ENCODE measurements at places on chromosomes 3 and 15.
A peak's percentile ranks its signal among the peaks of the same experiment; 100 is the strongest.

DNA sequence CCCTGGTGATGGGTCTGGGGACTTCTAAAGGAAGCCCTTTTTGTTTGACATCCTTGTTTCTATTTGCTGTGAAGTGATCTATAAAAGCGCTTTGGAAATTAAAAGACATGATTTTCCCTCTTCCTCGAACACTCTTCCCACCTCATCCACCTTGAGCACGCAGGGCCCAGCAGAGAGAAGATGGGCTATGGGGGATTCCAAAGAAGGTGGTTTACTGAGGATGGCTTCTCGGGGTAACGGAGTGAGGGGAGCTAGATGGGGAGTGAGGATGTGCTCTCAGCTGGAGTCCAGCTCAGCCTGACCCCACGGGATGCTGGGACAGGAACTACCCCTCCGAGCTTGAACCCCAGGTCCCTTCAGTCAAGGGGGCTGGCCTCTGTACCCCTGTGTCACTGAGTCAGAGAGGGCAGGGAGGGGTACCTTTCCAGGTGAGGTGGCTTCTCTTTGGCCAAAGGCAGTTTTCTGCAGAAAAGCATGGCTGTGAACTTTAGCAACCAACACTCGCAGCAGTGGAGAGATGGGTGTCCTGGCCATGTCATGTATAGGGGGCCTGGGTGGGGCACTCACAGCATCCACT lies 180.7 kb upstream of the SMAD3 start:
- no peak for DNase-seq

- no peak for DNase-seq
These were observed 289.3 kb downstream of the EPHB1 start for GRCh38 chr3:135084405-135084804.

GRCh38 chr3:194691481-194692283 lies 6.0 kb downstream of the FAM43A start:
- DNase-seq, result no peak

- DNase-seq, result peak; percentile 6
These were observed 172.5 kb downstream of the MTHFS start for GRCh38 chr15:79724312-79724711.

DNA sequence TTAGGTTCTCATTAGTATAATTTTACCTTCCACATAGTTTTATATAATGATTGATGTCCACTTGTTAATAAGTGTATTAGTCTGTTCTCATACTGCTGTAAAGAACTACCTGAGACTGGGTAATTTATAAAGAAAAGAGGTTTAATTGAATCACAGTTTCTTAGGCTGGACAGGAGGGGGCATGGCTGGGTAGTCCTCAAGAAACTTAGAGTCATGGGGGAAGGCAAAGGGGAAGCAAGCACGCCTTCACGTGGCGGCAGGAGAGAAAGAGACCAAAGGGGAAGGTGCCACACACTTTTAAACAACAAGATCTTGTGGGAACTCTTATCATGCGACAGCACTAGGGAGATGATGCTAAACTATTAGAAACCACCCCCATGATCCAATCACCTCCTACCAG lies 19.2 kb downstream of the DZIP3 start:
- DNase-seq, result no peak

DNA sequence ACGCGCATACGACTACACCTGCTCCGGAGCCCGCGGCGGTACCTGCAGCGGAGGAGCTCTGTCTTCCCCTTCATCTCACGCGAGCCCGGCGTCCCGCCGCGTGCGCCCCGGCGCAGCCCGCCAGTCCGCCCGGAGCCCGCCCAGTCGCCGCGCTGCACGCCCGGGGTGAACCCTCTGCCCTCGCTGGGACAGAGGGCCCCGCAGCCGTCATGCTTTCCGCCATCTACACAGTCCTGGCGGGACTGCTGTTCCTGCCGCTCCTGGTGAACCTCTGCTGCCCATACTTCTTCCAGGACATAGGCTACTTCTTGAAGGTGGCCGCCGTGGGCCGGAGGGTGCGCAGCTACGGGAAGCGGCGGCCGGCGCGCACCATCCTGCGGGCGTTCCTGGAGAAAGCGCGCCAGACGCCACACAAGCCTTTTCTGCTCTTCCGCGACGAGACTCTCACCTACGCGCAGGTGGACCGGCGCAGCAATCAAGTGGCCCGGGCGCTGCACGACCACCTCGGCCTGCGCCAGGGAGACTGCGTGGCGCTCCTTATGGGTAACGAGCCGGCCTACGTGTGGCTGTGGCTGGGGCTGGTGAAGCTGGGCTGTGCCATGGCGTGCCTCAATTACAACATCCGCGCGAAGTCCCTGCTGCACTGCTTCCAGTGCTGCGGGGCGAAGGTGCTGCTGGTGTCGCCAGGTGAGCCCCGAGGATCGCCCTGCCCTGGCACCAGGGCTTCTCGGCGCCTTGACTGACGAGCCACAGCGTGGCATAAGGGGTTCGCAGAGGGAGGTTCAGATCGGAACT lies 420 bp downstream of the SLC27A2 start:
- DNase-seq, result peak; percentile 1

DNA sequence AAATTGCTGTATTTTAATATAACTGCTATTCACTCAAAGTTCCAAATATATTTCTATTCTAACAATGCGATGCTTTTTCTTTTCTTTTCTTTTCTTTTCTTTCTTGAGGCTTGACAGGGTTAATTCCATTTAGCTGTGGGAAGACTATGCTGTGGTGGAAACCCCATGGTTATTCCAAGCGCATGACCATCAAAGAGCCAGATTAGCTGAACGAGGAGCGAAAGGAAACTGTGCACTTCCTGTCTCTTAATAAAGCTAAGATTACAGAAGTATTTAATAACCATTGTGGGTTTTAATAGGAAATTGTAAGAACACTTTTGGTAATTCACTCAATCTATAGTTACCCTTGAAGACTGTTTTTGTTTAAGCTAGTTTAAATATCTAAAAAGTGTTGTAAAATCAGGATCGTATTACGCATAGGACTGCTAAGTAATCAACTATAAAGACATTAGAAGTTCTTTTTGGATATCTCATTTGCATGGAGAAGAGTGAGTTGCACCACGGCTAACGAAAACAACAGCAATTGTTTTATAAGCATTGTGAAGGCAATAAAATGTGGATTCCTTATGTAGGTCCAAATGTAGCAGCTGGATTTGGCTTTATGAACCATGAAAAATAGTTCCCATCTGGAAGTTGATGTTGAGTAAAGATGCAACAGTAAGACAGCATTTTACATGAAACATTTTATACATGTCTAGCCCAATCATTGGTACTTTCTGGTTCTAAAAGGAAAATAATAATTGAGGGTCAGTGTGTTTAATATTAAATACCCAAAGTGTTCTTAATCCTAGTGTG lies 105.4 kb downstream of the ZIC1 start:
- no peak for DNase-seq

DNA sequence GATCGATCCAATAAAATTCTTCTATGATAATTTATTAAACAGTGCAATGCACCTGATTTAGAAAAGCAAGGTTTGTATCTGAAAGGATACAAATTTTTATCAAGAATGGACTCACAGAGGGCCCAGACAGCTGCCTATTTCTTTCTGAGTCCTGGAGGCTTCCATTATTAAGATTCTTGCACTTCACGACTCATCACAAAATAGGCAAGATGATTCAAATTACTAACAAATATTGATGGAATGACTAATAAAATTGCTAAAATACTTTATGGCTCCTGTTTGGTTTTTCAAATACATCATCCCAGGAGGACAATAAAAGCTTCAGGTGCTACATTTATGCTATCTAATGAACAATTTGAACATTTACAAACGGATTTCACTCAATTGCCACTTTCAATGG lies 483.0 kb upstream of the AGTR1 start:
- DNase-seq, result no peak
